Spinal cord (tissue), 10 donors: ENCODE measurements at places on chromosomes 7 and 10. TPM values are rescaled to one million over a fixed set of nuclear protein-coding genes. Genes with fewer than 3 reads are reported as not detected.

DNA sequence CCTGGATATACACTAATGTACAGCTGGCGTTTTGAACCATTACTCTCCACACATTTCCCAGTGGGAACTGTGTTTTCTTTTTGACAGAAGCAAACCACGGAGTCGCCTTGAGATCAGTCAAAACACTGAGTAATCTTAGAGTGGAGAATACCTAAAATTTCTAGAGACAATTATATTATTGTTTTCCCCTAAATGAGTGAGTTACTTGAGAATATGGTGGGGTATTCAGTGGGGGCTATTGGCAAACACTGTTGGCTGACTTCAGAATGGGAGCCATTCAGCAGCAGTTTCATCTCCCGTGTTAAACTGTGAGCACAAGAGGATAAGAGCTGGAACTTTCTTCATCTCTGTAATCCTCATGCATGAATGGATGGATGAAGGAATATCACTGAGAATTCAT, 6.2 kb downstream of the IL2RA start:
- H3K4me1 ChIP-seq, result peaks cover 7% of the 10 kb centered on the region
- H3K27ac ChIP-seq, result no peak overlapping the region
- H3K27me3 ChIP-seq, result no peaks in the 10 kb centered on the region
- H3K36me3 ChIP-seq, result no peaks in the 10 kb centered on the region
- no peak for DNase-seq

OR2A42 gene
- total RNA-seq, result 0.06 TPM

- peak overlapping the region; percentile 22 for H3K27ac ChIP-seq
- no peaks in the 10 kb centered on the region for H3K36me3 ChIP-seq
- no peak for DNase-seq
- H3K4me3 ChIP-seq, result peak overlapping the region; percentile 61
- peaks cover 27% of the 10 kb centered on the region for H3K27me3 ChIP-seq
These were observed 1.4 kb downstream of the CAV1 start for GRCh38 chr7:116525913-116526861.

THNSL1 gene
- 15.5 TPM for total RNA-seq

INPP5F gene
- 99.5 TPM for total RNA-seq

DNA sequence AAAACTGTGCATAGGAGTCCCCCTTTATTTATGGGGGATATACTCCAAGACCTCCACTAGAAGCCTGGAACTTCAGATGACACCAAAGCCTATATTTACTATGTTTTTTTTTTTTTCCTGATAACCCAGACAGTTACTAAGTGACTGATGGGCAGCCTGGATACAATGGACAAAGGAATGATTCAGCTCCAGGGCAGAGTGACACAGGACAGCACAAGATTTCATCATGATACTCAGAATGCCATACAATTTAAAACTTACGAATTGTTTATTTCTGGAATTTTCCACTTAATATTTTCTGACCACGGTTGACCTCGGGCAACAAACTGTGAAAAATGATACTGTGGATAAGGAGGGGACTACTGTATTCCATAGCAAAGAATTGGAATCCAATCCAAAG, 843.6 kb downstream of the PCDH15 start:
- no peak for DNase-seq
- no peaks in the 10 kb centered on the region for H3K27me3 ChIP-seq
- H3K36me3 ChIP-seq, result peaks cover 5% of the 10 kb centered on the region
- H3K4me3 ChIP-seq, result no peak overlapping the region
- H3K27ac ChIP-seq, result no peak overlapping the region

DNA sequence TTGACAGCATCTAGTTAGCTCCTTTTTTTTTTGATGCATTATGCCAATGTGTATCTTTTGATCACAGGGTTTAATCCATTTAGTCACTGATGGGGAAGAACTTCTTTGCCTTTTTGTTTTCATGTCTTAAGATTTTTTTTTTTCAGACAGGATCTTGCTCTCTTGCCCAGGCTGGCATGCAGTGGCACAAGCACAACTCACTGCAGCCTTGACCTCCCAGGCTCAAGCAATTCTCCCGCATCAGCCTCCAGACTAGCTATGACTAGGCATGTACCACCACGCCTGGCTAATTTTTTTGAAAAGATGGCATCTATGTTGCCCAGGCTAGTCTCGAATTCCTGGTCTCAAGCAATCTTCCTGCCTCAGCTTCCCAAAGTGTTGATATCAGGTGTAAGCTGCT, 46.4 kb upstream of the PLA2G12B start:
- H3K27ac ChIP-seq, result no peak overlapping the region
- DNase-seq, result no peak
- H3K4me1 ChIP-seq, result no peaks in the 10 kb centered on the region
- no peak overlapping the region for H3K4me3 ChIP-seq
- H3K27me3 ChIP-seq, result no peaks in the 10 kb centered on the region

DNA sequence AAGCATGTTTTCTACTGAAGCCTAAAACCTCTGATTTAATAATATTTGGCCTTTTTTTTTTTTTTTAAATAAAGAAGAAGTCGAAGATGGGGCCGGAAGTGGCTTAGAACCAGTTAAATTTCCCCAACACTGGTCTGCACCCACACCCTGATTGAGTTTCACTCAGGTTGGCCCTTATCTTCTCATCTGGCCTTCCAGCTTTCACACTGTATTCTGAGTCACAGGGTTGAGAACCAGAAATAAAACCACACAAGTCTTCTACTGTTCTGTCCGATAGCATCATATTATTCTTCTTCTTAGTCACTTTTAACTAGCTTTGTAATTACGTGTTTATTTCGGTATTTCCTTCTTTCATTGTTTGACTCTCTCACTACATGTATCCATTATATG, 9.9 kb downstream of the ZNF365 start:
- no peak overlapping the region for H3K27ac ChIP-seq
- H3K4me3 ChIP-seq, result no peak overlapping the region
- H3K27me3 ChIP-seq, result no peaks in the 10 kb centered on the region
- peaks cover 3% of the 10 kb centered on the region for H3K36me3 ChIP-seq

KLF14 gene
- not detected for total RNA-seq

NCAPG2 gene
- 14.1 TPM for total RNA-seq

- H3K27ac ChIP-seq, result no peak overlapping the region
- no peak for DNase-seq
- H3K27me3 ChIP-seq, result no peaks in the 10 kb centered on the region
- no peaks in the 10 kb centered on the region for H3K4me1 ChIP-seq
These were observed 241.6 kb downstream of the HPSE2 start for GRCh38 chr10:98994030-98994429.

ARPC1B gene
- total RNA-seq, result 63.3 TPM

DNA sequence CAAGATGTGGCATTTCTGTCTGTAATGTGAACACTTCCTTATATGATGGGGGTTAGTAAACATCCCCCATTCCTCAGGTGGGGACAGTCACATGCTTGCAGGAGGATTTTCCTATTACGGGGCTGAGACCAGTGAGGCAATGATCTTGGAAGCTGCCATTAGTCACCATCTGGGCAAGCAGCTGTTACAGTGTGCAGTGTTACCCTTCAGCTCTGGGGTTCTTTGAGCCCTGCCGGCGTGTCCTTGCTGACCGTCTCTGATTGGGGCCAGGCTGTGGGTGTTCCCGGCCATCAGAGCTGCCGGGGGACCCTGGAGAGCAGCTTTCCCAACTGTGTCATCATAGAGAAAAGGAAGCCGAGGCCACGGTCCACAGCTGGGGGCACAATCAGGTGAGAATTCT, 126.8 kb upstream of the FAM20C start:
- H3K4me1 ChIP-seq, result peaks cover 55% of the 10 kb centered on the region
- H3K27ac ChIP-seq, result no peak overlapping the region
- H3K36me3 ChIP-seq, result no peaks in the 10 kb centered on the region
- no peaks in the 10 kb centered on the region for H3K27me3 ChIP-seq
- H3K4me3 ChIP-seq, result no peak overlapping the region

DNA sequence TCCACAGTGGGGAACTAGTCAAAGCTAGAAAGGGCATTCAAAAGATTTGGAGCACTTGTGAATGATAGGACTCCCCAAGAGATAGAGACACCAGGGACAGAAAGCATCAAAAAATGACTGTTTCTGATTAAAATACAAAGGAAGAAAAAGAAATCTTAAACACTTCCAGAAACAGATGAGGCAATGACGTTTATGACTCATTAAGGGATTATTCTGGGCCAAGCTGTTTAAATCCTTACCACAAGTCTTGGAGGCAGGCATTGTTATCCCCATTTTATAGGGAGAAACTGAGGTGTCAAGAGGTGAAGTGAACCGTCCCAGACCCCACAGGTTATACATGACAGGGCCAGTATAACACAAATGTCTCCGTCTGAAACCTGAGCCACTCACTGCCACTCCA, 68.3 kb upstream of the AMPH start:
- no peaks in the 10 kb centered on the region for H3K36me3 ChIP-seq
- no peak for DNase-seq
- no peaks in the 10 kb centered on the region for H3K4me1 ChIP-seq
- no peak overlapping the region for H3K27ac ChIP-seq
- no peaks in the 10 kb centered on the region for H3K27me3 ChIP-seq

KEL gene
- total RNA-seq, result 3.4 TPM

- no peaks in the 10 kb centered on the region for H3K4me1 ChIP-seq
- no peak for DNase-seq
- no peak overlapping the region for H3K4me3 ChIP-seq
- no peaks in the 10 kb centered on the region for H3K27me3 ChIP-seq
These were observed 280.7 kb upstream of the MAGI2 start for GRCh38 chr7:79734181-79734580.
